Fibroblast of skin of back (primary cell): ENCODE measurements at places on chromosomes 11 and 22.
A peak's percentile ranks its signal among the peaks of the same experiment; 100 is the strongest.

GRCh38 chr11:93728792-93729128, 12.5 kb downstream of the TAF1D start:
- no peak for DNase-seq

GRCh38 chr11:125910226-125910849, 6.0 kb downstream of the DDX25 start:
- no peak for DNase-seq

DNA sequence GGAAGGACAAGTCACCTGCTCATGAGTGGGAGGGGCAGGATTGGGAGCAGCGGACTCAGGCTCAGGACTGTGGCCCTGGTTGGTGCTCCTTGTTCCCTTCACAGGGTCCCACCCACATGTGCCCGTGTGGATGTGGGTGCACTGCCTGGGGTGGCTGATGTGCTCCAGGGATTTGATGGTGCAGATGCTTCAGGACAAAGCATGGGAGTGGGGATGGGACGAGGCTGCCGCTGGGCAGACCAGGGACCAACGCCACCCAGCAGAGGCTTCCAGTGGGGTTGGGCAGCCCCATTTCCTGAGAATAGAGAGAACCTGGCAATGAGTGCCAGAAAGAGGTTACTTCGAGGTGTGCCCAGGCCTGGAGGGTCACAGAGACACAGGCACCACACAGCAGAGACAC, 65.5 kb upstream of the IGLL5 start:
- DNase-seq: no peak

DNA sequence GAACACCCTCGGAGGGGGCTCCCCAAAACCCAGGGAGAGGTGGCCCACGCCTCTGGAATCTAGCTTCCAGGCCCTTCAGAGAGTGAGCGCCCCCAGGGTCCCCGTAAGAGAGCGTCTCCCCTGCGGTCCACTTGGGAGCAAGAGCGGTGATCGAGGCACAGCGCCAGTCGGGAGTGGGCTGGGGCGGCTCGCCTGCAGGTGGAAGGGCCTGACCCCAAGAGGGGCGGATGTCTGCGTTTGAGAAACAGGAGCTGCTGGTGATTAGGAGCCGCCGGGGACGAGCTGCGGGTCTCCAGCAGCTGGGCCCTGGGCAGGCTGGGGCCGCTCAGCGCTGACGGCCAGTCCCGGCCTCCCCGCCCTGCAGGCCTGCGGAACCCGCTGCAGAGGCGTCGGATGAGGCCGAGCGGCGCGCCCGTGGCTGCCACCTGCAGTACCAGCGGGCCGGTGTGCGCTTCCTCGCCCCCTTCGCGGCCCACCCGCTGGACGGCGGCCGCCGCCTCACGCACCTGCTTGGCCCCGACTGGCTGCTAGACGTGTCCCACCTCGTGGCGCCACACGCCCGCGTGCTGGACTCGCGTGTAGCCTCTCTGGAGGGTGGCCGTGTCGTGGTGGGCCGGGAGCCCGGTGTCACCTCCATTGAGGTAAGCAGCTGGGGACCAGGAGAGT, 10.0 kb downstream of the TMEM132A start:
- no peak for DNase-seq

- DNase-seq: no peak
These were observed 3.2 kb downstream of the NEFH start for GRCh38 chr22:29483254-29483653.

DNA sequence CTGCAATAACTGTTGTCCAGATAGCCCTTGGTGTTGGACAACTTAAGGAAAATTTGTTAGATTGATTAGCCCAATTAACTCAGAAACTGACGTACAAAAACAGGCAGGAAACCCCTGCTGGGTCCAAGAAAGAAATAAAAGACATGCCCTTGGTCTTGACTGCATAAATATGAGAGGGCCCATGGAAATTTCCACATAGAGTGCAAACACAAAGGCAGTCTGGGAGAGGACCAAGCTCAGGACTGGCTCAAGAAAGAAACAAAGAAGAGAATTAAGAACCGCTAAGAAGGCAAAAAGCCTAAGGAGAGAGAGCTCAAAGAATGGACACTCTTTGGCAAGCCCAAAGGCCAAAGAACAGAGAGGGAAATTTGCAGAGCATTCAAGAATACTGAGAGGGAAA, 1243.9 kb downstream of the LRRC4C start:
- no peak for DNase-seq

DNA sequence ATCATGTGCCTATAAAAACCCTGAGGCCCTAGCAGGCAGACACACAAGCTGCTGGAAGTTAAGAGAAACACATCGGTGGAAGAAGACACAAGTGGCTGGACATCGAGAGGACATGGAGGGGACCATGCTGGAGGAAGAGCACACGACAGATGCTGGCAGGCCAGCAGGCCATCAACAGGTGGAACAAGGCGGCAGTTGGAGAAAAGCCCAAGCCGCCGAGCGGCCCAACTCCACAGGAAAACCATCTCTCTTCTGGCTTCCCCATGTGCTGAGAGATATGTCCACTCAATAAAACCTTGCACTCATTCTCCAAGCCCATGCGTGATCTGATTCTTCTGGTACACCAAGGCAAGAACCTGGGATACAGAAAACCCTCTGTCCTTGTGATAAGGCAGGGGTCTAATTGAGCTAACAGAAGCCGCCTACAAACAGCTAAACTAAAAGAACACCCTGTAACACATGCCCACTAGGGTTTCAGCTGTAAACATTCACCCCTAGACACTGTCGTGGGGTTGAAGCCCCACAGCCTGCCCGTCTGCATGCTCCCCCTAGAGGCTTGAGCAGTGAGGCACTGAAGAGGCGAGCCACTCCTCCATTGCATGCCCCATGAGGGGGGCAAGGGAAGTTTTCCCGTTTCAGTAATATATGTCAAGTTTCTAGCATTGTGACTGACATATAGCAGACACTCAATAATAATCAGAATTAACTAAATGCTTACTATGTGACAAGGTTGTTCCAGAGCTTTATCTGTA, 39.0 kb upstream of the MMP20 start:
- DNase-seq: no peak

GRCh38 chr22:39960791-39961746, 872 bp downstream of the TMA7B start:
- peak; percentile 92 for DNase-seq

- DNase-seq: no peak
These were observed 34.0 kb upstream of the TECTA start for GRCh38 chr11:121067026-121067425.

DNA sequence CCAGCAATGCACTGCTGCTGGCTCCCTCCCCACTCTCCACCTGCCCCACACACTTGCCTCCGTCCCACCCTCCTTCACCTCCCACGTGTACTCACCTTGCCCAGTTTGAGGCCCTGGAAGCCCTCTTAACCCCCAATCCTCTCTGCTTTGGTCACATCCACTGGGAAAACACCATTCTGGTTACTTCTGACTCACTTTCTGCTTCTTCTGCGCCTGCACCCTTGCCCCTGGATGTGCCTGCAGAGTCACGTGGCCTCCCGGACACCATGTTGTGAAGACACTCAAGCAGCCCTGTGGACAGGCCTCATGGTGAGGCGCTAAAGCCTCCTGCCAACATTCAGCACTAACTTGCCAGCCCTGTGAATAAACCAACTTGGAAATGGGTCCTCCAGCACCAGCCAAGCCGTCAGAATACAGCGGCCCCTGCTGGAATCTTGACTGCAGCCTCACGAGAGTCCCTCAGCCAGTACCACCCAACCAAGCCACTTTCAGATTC, 2.6 kb upstream of the NAALADL1 start:
- peak; percentile 9 for DNase-seq
